ENCODE measurements at places on chromosomes 3 and 15.

GRCh38 chr15:73334086-73334485 lies 34.7 kb downstream of the HCN4 start:
- DNase-seq: no peak

GRCh38 chr15:99580076-99580475 lies 14.3 kb downstream of the MEF2A start:
- DNase-seq: no peak

DNA sequence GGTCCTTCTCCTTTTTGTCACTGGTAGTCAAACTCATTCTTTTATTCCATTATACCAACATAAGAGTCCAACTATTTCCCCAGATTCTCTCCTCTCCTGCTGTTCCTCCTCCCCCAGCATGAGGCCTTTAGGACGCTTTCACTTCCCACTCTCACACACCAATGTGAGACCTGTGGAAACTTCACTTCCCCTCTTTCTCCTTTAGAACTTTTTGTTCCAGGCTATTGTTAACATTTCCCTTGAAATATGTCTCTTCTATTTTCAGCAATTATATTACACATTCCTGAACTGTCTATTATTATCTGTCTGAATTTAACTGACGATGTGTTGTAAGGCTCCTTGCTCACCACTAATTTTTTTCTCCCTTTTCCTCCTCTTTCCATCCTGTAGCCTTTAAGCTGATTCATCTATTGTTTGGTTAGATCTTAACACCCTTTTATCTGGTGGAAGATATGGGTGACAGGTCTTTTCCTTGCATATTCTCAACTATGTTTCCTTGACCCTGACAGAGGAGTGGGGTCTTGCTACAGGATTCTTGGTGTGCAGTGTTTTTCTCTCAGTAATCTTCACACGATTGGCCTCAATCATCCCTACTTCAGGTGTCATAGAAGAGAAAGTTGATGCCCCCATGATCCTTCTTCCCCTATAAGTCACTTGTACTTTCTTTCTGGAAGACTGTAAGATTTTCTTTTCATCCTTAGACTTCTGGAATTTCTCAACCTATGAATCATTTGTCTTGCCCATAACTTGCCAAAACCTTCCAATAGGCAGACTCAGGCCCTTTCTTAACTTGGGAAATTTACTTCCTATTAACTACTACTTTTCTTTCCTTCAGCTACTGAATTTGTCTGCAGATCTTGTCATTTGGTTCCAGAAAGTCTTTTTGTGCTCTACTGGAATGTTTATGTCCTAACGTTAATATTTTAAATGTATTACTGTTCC lies 5.9 kb downstream of the CYP19A1 start:
- DNase-seq: no peak

GRCh38 chr15:68809517-68809916 lies 11.2 kb downstream of the ANP32A start:
- no peak for DNase-seq

- peak; percentile 23 for DNase-seq
These were observed 799 bp downstream of the SERF2 start for GRCh38 chr15:43792761-43793476.

- DNase-seq: no peak
These were observed 40.9 kb upstream of the RYK start for GRCh38 chr3:134291319-134292254.

- DNase-seq: no peak
These were observed 34.4 kb downstream of the B3GNT5 start for GRCh38 chr3:183287301-183287971.

GRCh38 chr3:117398141-117398899 lies 688.7 kb downstream of the TUSC7 start:
- DNase-seq: peak; percentile 64

GRCh38 chr3:8500989-8501370 lies 643 bp upstream of the LMCD1 start:
- DNase-seq: no peak

DNA sequence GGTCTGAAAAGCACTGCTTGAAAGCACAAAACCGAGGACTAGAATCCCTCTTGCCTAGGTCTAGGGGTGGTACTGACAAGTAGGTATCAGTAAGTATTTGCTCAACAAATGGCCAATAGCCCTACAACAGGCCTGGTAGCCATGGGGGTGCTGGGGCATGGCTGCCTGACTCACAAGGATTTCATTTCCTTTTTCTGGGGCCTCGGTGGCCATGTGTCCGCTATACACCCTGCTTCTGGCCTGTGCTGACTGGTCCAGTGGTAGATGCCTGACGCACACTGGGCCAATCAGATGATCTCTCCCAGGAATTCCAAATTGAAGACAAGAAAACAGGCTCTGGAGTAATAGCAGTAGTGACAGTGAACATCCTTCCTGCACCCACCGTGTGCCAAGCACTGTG lies 29.4 kb downstream of the MELTF start:
- no peak for DNase-seq
